ENCODE measurements at places on chromosomes 6 and 20.

- DNase-seq, result no peak
Measured at GRCh38 chr6:19712998-19713397, 124.2 kb upstream of the ID4 start.

DNA sequence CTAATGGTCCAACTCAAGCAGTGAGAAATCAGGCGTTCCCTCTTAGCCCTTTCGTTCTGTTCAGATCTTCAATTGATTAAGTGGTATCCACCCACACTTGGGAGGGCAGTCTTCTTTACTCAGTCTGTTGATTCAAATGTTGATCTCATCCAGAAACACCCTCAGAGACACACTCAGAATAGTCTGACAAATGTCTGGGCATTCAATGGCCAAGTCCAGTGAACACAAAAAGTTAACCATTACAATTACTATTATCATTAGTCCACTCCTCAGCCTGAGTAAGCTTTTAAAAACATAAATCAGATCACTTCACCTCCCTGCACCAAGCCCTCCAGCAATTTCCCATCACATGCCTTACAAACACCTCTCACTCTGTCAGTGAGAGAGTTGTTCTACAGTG, 423.2 kb downstream of the RFPL4B start:
- no peak for DNase-seq

GRCh38 chr20:48686238-48687116, 141.3 kb downstream of the PREX1 start:
- DNase-seq, result no peak

- DNase-seq, result no peak
Measured at GRCh38 chr6:132390017-132390416, 11.3 kb downstream of the MOXD1 start.

DNA sequence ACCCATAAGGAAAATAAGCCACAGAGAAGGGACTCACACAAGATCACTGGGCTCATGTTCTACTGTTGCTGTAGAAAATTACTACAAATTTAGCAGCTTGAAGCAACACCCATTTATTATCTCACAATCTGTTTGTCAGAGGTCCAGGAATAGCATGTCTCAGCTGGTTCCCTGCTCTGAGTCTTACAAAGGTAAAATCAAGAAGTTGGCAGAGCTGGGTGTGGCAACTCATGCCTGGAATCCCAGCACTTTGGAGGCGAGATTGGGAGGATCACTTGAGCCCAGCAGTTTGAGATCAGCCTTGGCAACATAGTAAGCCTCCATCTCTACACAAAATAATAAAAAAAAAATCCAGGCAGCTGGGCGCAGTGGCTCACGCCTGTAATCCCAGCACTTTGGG, 28.5 kb upstream of the ZNF831 start:
- DNase-seq, result no peak

GRCh38 chr6:166591961-166592520, 5.6 kb upstream of the RAMACL start:
- DNase-seq, result no peak

DNA sequence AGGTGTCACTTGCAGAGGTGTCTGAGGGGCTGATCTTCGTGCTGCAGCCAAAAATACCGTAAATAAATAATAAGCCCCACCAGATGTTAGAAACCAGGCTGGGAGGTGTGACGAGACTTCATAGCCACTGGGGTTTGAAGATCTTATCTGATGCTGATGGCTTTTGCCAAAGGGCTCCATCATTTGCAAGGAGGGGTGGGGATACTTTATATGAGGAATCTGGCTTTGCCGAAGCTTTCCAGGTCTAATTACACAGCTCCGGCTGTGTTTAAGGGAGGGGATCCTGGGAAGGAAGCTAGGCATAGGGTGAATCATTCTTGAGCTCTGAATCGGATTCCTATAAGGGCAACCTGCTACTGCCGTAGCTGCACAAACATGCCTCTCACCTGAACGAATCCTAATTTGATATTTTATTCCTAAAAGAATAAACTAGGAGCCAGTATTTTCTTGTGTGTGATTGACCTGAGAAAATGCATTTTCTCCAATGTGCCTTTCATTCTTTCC, 249.6 kb downstream of the SOD2 start:
- no peak for DNase-seq

- DNase-seq, result no peak
Measured at GRCh38 chr6:131825946-131826345, 18.1 kb downstream of the ENPP1 start.

DNA sequence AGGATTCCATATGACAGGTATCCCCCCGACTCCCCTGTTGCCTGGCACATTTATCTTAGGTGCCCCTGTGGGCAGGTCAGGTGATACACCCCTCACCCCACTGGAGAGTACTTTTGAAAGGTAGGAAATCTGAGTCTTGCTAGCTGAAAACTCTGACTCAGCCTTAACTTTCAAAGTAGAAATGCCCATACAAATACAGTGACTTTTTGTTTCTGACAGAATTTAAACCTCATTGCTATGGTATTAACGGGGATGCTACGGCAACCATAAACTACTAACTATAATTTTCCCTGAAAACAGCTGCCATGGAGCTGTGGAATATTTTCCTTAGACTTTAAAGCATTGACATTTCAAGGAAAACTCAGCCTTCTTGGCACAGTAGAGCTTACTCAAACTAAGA, 536.0 kb downstream of the RFPL4B start:
- no peak for DNase-seq

DNA sequence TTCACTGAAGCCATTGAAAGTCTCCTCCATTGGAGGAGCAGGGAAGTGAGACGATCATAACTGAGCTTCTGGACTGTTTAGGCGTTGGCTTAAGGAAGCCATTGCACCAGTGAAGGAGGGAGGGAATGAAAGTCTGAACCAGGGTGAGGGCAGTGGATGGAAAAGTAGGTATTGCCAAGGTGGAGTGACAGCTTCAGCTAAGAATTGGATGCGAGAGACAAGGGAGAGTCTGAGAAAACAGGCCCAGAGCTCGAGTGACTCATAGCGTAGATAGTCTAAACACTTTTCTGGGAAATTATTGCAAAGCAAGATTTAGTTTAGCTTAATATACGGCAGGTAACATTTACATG, 4.5 kb downstream of the DSP start:
- no peak for DNase-seq

GRCh38 chr6:53646606-53647005, 18.9 kb downstream of the KLHL31 start:
- DNase-seq, result no peak

- DNase-seq, result no peak
Measured at GRCh38 chr6:106925948-106926347, 48.6 kb downstream of the CD24 start.

GRCh38 chr6:104459543-104459942, 400.2 kb downstream of the HACE1 start:
- no peak for DNase-seq

DNA sequence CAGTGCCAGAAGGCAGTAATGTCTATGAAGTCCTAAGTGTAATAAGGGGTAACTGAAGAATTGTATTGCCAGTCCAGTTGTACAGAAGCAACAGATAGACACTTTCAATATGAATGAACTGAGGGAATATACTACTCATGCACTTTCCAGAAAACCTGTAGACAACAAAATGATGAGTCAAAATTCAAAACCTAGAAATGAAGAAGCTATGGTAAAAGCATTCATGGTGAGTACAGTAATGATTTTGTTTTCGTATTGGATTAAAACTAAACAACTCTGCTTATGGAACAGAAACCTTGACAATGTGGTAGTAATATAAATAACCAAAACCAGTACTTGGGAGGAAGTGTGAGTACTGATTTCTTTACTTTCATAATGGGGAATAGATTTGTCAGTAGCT, 35.0 kb downstream of the ARMC2 start:
- DNase-seq, result no peak

DNA sequence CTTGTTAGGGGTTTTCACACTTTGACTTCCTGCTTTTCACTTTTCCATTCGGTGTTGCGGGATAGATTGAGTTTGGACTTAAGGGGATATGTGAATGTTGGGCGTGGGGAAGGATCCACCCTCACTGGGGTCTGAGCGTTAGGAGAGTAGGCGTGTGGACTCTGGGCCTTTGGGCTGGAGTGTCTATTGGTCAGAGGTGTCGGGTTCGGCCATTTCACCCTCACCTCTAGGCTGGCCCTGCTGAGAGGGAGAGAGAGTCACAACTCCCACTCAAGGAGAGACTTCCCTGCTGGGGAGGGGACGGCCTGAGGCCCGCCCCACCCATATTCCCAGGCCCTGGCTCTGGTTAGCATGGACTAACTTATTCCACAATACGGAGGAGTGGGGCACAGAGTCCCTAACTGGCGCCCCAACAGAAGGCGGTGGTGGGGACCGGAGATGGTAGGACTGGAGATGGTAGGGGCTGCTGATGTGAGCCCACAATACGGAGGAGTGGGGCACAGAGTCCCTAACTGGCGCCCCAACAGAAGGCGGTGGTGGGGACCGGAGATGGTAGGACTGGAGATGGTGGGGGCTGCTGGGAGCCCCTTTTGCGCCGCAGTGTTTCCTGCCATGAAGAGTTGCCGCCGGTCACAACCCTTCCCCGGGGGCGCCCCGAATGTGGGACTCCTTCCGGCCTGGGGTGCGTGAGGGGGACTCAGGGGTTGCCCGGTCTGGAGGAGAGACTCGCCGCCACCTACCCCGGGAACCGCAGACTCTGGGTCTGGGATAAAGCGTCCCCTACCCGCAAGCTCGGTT, 1.4 kb upstream of the PTPRA start:
- DNase-seq, result no peak

GRCh38 chr6:140571145-140571544, 1196.7 kb upstream of the CITED2 start:
- no peak for DNase-seq

- no peak for DNase-seq
Measured at GRCh38 chr6:163457637-163458561, 43.4 kb downstream of the QKI start.

- DNase-seq, result no peak
Measured at GRCh38 chr6:43393602-43394001, 24.2 kb upstream of the ZNF318 start.

DNA sequence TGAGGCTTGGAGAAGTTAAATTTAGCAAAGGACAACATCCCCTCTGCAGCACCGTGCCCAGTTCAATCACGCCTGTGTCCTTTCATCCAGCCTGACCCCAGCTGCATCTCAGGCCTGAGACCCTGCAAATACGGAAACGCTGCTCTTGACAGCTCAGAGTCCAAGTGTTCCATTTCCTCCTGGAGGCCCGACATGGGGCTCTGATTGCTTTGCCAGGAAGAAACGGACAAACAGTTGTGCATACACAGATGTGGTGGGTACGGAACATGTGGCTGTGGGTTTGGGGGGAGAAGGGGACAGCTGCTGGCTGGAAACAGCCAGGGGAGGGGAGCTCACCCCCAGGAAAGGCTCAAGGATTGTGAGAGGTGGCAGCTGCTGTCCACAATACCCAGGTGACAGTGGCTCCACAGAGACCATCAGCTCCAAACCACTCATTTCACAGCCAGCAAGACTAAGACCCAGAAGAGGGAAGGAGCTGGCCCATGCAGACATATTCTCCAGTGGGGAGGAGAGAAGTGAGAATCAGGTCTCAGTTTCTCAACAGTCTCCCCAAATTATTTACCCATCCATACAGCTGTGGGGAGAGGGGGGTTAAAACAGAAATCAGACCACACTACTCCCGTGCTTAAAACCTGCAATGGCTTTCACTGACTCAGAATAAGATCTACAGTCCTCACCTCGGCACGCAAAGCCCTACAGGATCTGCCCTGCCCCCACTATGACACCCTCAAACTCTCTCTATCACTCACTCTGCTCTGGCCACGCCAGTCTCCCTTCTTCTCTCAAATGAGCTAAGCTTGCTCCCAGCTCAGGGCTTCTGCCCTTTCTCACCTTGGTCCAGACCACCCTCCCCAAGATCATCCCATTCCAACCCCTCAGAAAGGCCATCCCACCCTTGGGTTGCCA, 89.1 kb downstream of the PREX1 start:
- peak; percentile 55 for DNase-seq

DNA sequence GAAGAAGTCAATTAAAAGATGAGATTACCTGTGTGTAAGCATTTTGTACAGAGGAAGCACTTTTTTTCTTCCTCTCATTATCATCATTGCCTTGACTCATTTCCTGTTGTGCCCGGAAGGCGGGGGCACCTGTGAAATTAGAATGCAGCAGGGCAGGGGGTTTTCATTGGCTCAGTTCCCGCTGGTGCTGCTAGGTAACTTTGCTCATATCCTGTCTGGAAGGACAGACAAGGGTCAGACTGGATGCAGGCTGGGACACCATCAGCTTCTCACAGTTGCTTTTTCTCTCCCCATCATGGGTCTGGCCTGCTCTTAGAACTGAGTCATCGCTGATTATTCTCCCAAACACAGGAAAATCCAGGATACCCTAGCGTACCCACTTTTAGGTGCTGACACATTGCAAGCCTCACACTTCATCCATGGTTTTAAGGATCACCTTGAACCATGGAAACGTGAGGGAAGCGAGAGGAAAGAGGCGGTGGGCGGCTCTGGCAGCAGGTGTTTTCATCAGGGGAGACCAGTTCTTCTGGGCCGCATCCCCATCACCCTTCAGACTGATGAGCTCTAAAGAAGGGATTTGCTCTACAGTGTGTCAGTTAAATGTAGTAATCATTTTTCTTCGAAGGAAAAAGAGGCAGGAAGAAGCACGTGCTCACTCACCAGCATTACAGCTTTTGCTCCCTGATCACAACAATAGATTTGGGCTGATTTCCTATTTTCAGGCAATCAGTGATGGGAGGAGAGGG, 195.7 kb upstream of the SASH1 start:
- peak; percentile 60 for DNase-seq

DNA sequence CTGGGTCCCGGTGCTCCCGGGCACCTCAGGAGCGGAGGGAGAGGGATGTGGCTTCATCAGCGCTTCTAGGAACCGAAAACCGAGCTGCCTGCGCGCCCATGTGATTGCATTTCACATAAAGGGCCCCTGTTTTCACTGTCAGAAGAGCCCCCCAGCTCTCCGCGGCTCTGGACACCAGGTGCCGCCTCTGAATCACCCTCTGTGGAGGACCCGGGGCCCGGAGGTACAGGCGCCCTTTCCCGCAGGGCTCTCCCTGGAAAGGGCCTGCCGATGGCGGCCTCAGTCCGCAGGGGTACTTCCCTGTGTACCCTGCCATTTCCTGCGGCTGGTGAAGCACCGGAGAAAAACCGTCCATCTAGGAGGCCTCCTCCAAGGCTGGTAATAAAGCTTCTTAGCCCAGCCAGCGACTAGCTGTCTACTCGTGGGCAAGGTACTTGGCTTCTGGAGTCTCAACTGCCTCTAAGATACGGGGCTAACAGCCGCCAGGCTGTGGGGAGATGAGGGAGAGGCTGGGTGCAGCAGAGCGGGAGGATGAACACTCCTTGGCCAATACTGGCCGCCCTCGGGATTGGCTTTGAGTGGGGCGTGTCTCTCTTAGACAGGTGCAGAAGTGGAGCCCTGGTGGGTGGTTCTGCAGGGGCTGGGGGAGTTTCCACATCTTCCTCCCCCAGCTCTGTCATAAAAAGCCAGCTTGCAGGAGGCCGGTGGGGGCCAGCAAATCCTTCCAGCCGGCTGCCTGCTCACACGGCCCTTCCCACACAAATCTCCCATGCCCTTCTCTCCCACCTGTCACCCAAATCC, 1.6 kb downstream of the PPP1R16B start:
- peak; percentile 42 for DNase-seq

- no peak for DNase-seq
Measured at GRCh38 chr6:11968241-11968806, 43.8 kb upstream of the HIVEP1 start.

GRCh38 chr6:21270636-21271201, 322.8 kb upstream of the SOX4 start:
- DNase-seq, result no peak

Data from stimulated activated CD4-positive, alpha-beta T cell treated with anti-CD3 and anti-CD28 coated beads, Interleukin-4, amount 100 ng/mL, for 1 hour (primary cell).